ENCODE measurements at places on chromosomes 7 and 10.

DNA sequence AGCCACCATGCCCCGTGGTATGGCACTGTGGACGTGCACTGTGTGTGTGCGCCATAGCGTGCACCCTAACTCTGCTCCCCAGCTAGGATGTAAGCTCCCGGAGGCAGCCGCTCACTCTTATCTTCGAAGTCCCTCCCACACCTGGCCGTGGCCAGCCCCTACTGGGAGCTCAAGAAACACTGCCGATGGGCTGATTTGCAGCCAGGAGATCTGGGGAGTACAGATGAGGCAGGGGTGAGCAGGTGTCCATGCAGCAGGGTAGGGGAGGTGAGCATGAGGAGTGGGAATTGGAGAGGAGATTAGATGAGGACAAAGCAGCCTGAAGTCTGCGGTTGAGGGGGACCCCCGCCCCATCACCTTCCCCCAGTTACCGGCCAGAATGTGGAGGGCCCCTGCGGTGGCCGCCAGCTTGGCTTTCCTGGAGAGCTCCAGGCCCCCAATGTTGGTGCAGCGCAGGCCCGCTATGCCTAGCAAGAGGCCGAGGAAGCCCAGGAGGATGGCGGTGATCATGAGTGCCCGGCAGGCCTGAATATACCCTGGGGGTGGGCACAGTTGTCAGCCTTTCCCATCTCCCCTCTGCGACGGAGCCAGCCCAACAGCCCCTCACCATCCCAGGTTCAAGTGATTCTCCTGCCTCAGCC, 3.6 kb downstream of the CLDN15 start:
- DNase-seq, result no peak

GRCh38 chr7:12809476-12809875, 122.0 kb downstream of the ARL4A start:
- DNase-seq, result no peak

DNA sequence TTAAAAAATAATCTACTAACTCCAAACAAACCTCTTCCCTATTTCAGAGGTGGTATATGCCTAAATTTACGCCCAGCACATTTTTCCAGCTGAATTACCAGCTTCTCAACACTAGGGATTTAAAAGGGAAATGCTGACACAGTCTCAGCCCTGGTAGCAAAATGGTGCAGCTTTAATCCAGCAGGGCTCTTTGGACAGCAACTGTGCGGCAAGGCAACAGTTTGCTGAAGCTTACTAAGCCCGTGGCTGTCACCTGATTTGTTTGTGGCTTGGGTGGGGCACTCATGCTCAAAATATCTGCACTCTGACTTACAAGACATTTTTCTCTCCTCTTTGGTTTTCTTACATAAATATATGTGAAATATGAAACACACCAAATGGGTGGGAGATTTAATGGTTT, 206.7 kb downstream of the POU6F2 start:
- no peak for DNase-seq

DNA sequence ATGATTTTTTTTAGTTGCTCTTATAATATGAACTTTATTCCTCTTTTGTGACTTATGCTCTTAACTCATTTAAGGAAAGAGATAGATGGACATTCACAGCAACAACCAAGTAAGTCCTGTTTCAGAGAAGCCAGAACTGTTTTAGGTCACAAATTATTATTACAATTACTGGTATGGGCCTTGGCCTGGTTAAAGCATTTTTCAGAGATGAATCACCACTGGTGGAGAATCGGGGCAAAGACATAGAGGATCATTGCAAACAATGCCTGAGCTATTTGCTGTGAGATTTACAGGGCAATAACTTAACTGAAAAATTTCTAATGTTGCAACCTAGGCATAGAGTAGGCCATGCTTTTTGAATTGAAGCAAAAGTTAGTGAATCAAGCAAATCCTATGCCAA, 138.0 kb upstream of the YAE1 start:
- DNase-seq, result peak; percentile 2

- no peak for DNase-seq
Observed at GRCh38 chr7:7698930-7699329, 19.5 kb downstream of the RPA3 start.

DNA sequence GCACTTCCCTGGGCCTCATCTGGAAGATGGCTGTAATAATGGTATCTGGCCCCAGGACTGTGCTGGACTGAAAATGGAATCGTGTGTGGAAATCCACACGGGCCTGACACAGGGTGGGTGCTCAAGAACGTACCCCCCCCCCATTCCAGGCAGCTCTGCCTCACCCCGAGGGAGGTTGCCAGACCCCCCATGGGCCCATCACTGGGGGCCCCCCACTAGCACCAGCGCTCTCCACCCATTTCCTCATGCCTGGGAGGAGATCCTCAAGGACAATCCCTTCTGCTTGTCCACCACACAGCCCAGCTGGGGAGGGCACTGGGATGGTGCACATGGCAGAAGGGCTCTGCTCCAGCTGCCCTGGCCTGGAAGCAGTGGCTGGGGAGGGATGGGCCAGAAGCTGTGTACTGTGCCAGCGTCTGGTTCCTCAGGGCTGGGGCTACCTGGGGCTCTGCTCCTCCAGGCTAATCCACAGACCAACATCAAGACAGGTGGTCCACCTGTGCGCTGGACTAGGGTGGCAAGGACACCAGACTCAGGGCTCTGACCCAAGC, 55.4 kb downstream of the CAMK2B start:
- DNase-seq, result no peak

- DNase-seq, result no peak
Observed at GRCh38 chr10:50279489-50279888, 28.2 kb upstream of the ASAH2 start.

GRCh38 chr10:48958598-48959190, 19.1 kb upstream of the LRRC18 start:
- DNase-seq, result no peak

DNA sequence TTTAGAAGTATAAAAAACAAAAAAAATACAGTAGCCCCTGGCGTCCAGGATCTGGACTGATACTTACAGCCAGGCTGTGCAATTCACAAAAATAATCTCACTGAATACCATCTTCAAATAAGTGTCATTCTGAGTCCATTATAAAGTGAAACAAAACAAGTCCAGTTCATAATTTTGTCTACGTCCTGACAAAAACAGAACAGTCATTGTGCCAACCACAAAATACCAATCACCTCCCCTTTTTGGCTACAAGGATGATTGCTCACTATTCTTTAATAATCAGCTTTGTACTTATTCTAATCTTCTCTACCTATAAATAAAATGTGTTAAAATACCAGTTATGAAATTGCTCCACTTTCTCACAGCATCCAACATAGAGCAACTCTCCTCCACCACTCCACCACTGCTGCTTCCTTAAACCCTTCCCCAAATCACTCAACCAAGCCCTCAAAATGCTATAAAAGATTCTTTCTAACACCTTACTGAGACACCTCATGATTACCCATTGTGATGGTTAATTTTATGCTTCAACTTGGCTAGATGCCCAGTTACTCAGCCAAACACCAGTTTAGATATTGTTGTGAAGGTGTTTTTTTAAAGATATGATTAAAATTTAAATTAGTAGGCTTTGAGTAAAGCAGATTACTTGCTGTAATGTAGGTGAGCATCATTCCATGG, 479.8 kb upstream of the SEMA3A start:
- DNase-seq, result no peak

DNA sequence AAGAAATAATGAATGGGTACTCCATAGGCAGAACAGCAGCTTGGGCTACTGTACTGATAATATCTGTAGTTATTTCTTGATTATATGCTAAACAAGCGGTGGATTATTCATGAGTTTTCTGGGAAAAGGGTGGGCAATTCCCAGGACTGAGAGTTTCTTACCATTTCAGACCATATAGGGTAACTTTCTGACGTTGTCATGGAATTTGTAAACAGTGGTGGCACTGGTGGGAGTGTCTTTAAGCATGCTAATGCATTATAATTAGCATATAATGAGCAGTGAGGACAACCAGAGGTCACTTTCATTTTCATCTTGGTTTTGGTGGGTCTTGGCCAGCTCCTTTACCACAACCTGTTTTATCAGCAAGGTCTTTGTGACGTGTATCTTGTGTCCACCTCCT, 399.7 kb downstream of the CDC14C start:
- DNase-seq, result no peak

GRCh38 chr10:97336006-97336405, 1.5 kb upstream of the FRAT2 start:
- DNase-seq, result no peak

GRCh38 chr10:3095373-3096139, 28.2 kb downstream of the PFKP start:
- peak; percentile 93 for DNase-seq

DNA sequence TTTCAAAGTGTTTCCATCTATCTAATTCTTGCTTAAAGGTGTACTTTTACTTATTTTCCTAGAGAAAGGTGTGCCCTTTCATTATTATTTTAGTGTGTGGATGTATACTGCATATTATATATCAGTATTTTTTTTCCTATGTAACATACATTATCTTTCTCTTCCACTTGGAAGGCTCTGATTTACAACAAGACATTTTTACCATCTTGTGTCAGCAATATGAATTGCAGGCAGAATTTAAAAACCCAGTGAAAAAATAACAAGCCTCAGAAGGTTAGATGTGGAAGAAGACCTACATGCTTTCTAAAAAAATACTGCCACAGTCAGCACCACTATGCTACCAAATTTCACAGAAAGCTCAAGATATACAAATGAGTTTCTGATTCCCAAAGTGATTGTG, 327.7 kb upstream of the STEAP1 start:
- DNase-seq, result no peak
